CD8-positive, alpha-beta memory T cell (primary cell): ENCODE measurements at places on chromosomes 6 and 20.

- DNase-seq = no peak
Measured at GRCh38 chr6:138443979-138444378, 40.0 kb downstream of the HEBP2 start.

DNA sequence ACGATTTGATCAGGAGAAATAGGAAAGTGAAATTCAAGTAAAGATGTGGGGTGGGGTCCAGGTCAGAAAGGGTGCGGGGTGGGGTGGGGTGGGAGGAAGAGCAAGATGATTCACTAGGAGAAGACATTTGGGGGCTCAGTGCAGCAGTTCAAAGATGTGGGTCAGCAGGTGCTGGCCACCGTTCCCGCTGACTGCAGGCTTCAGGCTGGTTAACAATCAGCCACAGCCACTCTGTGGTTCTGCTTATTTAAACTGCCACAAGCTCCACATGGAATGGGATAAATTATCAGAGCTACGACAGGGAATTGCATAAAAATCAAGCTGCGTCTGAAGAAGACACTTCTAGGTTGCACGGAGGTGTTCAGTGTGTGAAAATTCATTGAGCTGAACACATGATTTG, 49.4 kb downstream of the TRAM2 start:
- DNase-seq = no peak

DNA sequence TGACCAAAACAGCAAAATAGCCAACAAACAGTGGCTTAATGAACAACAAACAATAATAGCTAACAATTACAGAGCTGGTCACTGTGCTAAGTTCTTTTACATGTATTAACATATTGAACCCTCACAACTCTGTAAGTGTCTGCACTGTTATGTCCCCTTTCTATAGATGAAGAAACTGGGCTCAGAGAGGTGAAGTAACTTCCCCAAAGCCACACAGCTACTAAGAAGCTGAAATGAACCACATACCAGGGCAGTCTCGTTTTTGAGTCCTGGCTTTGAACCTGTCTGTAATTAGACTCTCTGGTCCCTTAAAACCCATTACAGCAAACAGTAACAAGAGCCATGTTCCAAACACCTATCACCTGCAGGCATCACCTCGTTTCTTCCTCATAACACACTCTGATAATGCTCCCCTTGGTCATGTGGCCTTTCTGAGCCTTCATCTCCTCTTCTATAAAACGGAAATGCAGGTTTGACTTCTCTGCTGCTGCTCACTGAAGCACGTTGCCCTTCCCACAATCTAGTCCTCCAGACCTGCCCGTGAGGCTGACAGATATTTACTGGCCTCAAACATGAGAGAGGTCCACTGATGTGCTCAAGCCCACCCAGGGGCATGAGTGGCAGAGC, 23.3 kb downstream of the KCNK15 start:
- no peak for DNase-seq

DNA sequence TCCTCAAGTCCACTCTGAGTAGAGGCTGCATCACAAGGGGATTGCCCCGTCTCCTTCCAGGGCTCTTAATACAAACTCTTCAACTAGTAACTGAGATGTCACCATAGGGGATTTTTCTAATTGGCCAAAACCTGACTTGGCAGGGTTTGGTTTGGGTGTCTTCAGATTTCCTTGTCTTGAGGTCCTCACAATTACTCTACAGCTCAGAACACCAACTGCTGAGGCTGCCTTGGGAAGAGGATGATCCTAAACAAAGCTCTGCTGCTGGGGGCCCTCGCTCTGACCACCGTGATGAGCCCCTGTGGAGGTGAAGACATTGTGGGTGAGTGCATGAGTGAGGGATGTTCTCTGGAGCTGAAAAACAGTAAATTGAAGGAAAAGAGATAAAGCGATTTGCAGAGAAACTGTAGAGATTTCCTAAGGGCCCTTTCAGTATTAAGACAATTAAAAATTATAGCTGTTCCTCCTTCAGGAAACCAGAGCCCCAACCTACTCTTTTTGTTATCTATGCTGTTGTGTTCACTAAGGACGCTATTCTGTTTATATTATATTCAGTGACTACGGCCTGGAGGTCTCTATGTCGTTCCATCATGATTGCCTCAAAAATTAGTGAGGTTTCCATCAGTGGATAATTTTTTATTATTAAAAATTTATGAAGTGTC, at the start of gene HLA-DQA1:
Gene HLA-DQA1, plus strand, starts transcription at position 188 of the 662 bp plus-strand sequence. Its CDS starts 53 bp downstream, at position 241.
- no peak for DNase-seq

DNA sequence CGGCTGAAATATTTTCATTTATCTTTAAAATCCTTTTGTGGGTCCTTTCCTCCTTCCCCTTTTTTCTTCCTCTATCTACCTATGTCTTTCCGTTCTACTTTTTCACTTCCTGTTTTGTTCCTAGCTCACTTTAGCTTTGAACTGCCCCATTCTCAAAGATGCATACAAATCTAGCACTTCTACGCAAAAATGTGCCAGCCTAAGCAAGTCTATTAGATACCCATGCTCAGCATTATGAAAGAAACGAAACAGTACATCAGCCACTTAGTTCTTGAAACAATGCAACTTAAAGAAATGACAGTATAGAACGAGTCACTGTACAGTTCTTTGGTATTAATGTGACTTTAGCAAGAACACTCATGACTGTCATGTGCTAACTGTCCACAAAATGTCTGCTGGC, 47.3 kb upstream of the MARCKS start:
- no peak for DNase-seq

DNA sequence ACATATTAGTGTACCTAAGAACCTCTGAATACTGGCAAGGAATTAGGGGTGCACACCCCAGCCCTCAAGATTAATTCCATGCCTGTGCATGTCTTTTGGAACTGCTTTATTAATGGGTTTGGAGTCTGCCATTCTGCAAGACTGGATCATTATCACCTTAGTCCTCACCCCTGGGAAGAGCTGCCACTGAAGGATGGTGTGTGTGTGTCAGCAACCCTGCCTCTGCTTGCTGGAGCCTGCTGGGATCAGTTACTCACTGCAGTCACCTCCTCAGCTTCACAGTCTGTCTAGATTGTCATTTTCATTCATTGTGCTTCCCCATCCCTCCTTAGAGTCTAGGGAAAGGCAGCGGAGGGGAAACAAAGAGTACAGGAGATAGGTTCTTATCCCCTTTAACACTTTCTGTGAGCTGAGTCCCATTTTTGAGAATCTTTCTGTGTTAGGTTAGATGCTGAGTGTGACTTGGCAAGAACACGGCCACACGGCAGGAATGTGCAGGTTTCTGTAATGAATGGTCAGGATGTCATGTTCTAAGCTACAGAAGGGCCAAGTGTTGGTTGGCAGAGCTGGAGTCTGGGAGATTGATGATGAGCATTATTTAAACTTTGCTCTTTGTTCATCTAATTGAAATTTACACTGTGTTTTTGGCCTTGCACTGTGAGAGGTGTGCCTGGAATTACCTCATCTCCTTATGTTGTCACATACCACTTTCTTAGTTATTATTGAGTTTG, 21.1 kb downstream of the GHRH start:
- no peak for DNase-seq

- peak; percentile 32 for DNase-seq
Measured at GRCh38 chr20:56483970-56484369, 15.5 kb downstream of the RTF2 start.

GRCh38 chr6:95081231-95081630, 496.1 kb upstream of the MANEA start:
- DNase-seq = no peak

DNA sequence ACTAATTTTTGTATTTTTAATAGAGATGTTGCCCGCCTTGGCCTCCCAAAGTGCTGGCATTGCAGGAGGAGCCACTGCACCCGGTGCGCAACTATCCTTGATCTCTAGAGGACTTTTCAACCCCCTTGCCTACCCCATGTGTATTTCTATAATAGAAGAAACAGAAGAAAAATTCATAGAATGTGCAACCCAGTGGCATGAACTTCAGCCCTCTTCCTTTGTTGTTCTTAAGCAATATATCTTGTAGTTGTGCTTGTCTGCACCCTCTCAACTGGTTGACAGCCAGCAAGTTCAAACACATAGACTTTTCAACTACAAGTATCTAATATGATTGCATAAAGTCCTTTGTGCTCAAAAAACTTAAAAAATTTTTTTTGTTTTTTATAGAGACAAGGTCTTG, 72.3 kb upstream of the NCOA3 start:
- no peak for DNase-seq

DNA sequence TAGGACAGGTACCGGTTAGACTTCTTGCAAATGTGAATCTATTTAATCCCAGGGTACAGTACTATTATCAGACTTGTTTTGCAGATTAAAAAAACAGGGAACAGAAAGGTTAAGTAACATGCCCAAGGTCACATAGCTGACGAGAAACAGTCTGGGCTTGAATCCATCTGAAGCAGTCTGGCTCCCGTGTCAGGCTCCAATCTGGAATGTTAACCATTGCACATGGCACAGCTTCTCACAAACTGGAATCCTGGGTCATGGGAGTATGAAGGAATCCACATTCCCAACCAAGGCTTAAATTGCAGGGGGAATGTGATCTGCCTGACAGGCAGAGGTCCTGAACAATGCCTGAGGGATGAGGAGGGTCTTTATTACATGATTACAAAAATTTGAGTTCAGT, 187.5 kb upstream of the SPTLC3 start:
- DNase-seq = no peak

DNA sequence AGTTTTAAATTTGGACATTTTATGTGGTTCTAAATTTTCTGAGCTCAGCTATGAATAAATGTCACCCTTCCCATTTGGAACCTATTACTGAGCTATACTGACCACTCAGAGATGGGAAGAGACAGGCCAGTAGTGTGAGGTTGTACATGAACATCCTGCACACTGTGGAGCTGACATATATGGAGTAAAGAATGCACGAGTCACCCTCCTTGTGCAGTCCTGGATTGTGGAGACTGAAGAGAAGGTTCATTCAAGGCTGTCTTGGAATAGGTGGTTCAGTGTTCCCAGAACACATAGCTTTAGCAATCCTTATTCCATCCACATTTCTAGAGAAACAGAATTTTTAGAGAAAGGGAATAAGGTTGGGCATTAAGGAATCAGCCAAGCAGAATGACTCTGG, 50.3 kb upstream of the OGFRL1 start:
- DNase-seq = no peak

DNA sequence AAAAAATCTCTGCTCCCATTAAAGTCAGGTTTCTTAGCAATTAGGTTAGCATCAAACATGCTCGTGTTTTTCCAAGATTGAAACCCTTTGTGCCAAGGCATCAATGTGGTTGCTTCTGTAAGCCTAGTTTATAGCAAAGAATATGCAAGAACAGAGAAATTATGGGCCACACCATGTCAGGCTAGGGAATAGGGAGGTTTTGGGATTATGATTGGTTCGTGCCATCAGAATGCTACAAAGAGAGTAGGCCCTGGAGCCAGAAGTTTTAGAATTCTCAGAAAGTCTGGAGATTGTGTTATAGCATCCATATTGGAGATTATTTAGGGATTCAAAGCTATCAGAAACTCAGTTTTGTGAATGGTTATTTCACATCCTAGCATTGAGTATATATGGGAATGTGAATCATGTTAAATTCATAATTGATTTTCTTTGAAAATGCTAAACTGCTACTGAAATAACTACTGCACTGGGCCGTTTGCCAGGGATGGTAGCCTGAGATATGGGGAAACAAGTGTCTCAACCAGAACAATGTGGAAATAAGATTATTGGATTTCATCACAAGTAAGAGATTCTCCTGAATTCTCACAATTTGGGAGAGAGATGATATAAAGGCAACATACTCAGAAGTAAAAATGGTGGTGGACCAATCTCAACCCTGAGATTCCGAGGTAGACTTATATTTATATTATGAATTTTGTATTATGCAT, 45.3 kb downstream of the ZNF292 start:
- no peak for DNase-seq

GRCh38 chr20:63060057-63060991, 53.6 kb upstream of the BHLHE23 start:
- DNase-seq = no peak

DNA sequence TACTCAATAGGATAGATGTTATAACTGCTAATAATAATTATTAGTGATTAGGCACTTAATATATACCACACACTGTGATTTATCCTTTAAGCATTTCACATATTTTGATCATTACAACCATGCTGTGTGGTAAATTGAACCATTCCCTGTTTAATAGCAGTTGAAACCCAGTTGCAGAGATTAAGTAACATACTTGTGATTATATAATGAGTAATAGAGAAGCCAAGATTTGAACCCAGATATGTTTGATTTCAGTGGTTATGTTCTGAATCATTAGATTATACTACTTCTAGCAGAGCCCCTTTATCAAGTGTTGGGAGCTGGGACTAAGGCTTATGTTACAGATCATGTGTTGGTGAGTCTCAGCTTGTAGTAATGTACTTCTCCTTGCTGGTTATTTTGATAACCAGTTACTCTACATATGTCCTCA, 44.1 kb downstream of the STK4 start:
- no peak for DNase-seq

- no peak for DNase-seq
Measured at GRCh38 chr20:24672886-24673677, 203.7 kb downstream of the SYNDIG1 start.

GRCh38 chr6:2764610-2765165, 505 bp upstream of the WRNIP1 start:
- peak; percentile 46 for DNase-seq
